ENCODE measurements at places on chromosomes 2 and 18.

DNA sequence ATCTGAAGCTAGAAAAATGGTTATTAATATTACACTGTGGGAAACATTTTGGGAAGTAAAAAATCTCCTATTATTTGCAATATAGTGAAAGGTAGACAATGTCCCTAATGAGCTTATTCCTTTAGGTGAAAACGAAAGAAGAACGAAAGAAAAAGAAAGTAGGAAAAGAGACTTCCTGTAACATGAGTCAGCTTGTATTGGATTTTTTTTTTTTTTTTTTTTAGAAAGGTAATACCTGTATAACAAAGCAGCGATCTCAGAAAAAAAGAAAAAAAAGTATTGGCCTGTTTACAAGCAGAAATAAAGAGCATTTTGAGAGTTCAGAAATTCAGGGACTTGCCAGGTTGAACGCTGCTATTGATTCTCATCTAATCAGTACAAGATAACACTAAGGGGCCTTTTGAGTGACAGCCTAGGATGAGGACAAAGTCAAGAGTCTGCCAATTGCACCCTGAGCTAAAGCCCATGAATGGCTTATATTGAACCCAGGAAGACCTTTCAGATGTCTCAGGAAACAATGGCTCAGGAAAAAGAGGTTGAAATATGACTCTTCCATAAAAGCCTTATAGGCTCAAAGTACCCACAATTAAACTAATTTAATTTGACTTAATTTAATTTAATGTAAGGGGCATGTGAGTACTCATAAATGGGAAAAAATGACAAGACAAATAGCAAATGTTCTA is 615.6 kb upstream of the CDH2 start:
- no peak for DNase-seq

DNA sequence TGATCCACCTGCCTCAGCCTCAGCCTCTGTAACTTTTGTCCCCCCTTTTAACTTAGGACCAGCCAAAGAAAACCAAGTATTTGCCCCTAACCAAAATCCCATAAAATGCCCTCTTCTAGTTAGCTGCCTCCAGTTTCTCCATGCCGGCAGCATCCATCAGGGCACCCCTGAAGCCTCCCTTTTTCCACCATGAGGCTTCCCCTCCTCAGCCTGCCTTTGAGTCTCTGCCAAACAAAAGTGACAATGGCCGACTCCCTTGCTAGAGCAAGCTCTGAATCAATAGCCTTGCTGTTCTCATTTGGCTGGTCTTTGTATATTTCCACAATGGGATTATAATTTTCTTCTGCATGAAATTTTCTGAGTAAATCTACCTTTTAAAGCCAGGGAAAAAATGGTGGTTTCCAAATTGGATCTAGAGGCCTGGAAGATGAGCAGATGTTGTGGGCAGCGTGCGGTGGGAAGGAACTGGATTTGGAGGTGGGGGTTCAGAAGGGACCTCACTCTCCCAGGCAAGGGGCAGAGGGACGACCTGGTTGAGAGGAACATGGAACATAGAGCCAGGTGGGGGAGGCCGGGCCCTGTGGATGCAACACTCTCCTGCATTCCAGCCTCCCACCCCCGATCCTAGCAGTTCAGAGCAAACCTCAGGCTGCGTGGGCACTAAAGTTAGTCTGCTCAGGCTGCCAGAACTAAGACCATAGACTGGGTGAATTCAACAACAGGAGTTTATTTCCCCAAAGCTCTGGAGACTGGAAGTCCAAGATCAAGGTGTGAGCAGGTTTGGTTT is 80.6 kb downstream of the HS6ST1 start:
- no peak for DNase-seq

GRCh38 chr2:142323206-142323605 is 192.4 kb upstream of the LRP1B start:
- DNase-seq = no peak

GRCh38 chr2:158094487-158095092 is 7.1 kb upstream of the UPP2 start:
- no peak for DNase-seq

DNA sequence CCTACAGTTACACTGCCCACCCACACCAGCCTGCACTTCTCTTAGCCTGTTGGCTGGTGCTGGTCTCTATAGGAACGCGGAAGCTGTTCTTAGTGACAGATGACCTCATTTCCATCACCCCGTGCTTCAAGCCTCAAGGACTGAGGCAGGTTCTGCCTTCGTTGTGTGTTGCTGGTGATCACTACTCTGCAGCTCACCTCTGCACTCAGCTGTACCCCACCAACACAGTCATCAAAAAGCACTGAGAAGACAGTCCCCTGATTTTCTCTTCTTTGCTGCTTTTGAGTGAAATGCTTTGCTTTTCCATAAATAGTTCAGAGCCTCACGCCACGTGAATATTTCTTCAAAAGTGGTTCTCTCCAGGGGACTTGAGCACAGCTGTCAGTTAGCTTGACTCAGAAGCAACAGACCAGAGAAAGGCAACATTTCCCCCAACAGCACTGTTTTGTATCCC is 225.7 kb upstream of the CCDC150 start:
- DNase-seq = no peak

- DNase-seq = no peak
These were observed 78.2 kb downstream of the MYL12B start for GRCh38 chr18:3340015-3340681.

DNA sequence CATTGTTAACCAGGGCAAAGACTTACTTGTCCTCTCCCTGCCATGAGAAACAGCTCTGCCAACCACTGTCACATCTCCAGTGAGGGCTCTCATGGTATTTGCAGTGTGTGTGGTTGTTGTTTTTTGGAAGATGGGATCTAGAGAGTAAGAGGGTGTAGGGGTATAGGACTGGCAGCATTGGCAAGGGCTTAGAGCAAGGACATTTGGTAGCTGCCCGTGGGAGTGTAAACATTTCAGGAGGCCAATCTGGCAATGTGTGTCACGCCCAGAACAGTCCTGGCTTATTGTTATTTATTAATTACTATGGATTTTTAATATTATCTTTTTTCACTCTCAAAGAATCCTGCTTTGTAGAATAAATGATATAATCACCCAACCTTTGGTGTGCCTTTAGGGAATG is 90.5 kb downstream of the TMEM17 start:
- DNase-seq = no peak

DNA sequence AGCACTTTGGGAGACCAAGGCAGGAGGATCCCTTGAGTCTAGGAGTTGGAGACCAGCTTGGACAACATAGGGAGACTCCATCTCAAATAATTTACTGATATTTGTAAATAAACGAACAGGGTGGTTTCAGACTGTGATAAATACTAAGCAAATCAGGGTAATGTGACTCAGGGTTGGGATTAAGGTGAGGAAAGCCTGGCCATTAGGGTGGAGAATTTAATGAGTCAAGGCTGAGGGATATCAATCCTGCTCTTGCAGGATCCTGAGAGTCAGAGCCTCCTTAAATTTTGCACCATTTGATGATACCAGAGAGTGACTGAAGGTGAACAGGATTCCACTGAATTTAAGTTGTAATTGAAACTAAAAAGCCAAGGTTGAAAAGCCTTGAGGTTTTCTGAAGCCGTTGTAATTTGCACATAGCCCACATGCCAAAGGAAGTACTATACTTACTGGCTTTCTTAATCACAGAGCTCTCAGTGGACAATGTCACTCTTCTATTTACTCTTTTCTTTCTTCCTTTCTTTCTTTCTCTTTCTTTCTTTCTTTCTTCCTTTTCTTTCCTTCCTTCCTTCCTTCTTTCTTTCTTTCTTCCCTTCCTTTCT is 28.6 kb upstream of the AP1S3 start:
- no peak for DNase-seq

DNA sequence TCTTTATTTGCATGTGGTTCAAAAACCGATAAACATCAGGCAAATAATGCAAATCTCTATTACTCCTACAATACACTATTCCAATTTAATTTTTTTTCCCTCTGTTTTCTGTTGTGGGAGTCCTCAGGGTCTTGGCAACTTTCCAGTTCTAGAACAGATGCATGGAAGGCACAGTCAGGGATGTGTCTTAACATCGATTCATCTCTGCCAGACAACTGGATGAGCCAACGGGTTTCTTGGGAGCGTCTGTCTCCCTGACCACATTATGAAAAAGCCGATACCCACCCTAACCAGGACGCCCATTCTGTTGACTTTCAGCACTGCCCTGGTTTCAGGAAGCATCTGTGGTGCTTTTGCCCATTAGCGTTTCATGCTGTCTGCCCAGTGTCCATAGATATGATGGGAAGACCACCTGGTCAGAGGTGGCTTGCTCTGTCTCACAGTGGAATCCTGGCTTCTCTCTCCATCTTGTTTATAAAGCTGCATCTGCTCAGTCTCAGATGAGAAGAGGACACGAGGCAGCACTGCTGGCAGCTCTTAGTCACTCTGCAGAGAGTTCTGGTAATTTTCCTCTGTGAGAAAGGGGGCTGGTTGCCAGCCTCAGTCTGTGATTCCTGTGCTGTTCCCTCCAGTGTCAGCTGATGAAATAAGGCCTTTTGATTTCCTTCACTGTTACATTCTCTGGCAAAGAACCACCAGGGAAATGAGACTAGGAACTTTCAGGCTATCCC is 57.9 kb upstream of the KCNE4 start:
- no peak for DNase-seq

All from activated CD4-positive, alpha-beta T cell treated with anti-CD3 and anti-CD28 coated beads, Interleukin-2, amount 50 U/mL, for 24 hours (primary cell).